Cerebellar nuclear complex (tissue), 1 donor: ENCODE measurements at places on chromosomes 1 and 21.

GRCh38 chr1:19087737-19088594, 122.1 kb downstream of the UBR4 start:
- no peak for DNase-seq

GRCh38 chr1:157112186-157112867, 12.7 kb upstream of the ETV3L start:
- no peak for DNase-seq

DNA sequence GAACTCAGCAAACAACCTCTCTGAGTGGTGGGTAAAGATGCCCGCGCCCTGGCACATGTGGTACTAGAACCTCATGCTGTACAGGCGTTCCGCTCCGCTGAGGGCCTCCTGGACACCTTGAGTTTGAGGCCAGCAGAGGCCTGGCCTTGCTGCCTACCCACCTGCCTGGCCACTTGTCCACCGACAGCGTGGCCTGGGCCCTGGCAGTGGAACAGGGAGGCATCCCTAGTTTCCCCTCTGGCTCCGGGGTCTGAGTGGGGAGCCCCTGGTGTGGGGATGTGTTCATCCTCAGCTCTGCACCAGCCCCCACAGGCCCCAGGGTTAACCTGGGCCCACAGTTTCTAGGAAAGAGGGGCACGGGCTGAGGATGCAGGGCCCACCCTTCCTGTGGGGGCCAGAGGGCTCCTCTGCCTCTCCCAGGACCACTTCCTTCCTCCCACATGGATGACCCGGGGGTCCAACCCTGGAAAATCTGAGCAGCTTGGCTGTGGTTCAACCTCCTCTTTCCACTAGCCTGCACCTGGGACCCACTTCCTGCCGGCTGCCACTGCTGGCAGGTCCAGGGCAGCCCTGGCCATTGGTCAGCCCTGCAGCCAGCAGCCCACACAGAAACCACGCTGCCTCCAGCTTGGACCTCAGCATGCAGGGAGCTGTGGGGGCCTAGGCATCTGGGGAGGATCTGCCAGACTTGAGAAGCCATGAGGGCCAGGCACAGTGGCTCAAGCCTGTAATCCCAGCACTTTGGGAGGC, 53.3 kb upstream of the COL18A1 start:
- DNase-seq: no peak

DNA sequence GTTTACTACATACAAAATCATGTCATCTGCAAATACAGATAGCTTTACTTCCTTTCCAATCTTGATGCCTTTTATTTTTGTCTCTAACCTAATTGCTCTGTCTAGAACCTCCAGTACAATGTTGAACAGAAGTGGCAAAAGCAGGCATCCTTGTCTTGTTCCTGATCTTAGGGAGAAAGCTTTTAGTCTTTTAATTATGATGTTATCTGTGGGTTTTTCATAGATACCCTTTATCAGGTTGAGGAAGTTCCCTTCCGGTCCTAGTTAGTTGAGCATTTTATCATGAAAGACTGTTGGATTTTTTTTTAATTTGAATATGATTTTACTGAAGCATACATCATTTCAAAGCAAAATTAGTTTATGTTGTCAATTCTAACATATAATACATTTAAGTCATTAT, 45.7 kb upstream of the DISC1 start:
- no peak for DNase-seq

DNA sequence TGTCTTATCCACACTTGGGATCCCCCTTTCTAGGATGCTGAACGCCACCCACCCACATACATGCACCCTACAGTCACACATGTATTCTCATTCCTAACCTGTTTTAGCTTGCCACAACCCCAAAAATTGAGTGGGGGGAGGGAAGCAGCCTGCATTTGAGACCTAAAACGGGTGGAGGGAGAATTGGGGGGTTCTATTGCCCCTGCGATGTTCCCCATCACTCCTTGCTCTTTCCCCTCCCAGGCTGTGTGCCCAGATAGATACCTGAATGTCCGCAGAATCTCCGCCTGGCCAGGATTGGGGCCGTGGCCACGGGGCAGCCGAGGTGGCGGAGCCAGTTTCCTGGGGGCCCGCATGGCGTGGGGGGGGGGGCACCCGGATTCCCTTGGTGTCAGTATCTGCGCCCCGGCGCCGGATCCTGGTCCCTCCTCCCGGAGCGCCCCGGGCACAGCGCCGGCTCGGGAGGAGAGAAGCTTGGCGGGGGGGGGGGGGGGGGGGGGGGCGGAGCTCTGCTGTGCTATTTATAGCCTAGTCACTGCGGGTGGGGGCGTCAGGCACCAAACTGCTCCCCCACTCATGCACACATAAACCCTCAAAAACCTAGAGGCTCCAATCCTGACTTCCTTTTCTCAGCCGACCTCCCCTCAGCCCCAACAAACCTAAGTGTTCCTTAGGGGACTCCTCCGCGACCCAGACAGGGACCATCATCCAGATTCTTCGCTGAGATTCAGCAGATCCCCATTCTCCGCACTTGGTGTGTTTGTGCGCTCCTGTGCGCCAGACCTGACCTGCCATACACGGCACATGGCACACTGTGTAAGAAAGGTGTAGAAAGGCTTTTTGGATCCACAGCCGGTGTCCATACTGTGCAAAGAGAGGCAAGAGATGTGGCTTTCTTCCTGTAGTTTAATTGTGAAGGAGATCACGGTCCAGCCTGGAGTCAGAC, 1.9 kb downstream of the ANKRD34A start:
- DNase-seq: peak; percentile 62

- DNase-seq: no peak
These were observed 8.6 kb downstream of the LAMC2 start for GRCh38 chr1:183194527-183195141.

GRCh38 chr1:205951746-205952145, 8.5 kb upstream of the SLC26A9 start:
- DNase-seq: no peak

DNA sequence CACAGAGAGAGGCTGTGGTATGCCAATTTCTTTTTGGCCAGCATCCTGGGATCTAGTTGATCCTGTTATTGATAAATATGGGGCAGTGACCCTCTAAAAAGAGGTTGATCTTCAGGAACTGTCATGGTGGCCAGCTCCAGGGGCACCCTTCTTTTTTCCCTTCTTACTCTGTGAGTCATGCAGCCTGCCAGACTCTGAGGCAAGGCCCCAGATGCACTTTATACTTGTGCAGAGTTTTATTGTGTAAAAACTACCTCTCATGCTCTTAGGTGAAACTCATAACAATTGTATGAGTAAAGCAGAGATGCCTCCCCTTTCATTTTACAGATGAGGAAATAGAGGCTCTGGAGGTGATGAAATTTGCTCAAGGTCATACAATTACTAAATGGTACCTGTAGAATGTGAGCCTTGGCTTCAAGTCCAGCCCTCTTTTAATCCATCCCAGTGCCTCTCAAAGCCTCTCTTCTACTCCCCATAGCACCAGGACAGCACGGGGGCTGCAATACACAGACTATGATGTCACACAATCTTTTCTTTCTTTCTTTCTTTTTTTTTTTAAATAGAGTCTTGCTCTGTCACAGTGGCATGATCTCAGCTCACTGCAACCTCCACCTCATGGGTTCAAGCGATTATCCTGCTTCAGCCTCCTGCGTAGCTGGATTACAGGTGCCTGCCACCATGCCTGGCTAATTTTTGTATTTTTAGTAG, 387.8 kb downstream of the KCNH1 start:
- no peak for DNase-seq

GRCh38 chr1:1181938-1182410, 8.3 kb downstream of the TTLL10 start:
- DNase-seq: no peak

DNA sequence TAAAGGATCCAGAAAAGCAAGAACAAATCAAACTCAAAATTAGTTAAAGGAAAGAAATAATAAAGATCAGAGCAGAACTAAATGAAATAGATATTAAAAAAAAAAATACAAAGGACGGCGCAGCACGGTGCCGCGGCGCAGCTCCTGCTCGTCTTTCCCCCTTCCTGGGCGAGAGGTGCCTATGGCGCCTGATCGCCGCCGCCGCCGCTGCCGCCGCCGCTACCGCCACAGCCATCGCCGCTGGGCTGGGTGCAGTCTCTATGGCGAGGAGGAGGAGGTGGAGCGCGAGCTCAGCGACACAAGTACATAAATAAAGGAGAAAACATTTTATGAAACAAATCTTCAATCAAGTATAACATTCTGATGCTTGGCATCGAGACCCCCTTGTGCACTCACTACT, 77.6 kb upstream of the VANGL1 start:
- no peak for DNase-seq

DNA sequence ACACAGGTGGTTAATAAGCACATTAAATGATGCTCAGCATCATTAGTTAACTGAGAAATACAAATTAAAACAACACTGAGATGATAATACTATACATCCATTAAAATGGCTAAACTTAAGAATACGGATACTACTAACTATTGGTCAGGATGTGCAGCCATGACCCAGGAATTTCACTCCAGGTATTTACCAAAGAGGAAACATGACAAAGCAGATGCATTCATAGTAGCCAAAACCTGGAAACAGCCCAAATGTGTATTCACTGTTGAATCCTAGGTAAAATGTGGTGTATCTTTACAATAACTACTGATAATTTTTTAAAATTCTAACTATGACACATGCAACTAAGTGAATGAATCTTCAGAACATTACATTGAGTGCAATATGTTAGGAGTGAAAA, 73.0 kb downstream of the PTPRC start:
- no peak for DNase-seq

GRCh38 chr1:89881415-89882058, 60.7 kb downstream of the LRRC8D start:
- no peak for DNase-seq

DNA sequence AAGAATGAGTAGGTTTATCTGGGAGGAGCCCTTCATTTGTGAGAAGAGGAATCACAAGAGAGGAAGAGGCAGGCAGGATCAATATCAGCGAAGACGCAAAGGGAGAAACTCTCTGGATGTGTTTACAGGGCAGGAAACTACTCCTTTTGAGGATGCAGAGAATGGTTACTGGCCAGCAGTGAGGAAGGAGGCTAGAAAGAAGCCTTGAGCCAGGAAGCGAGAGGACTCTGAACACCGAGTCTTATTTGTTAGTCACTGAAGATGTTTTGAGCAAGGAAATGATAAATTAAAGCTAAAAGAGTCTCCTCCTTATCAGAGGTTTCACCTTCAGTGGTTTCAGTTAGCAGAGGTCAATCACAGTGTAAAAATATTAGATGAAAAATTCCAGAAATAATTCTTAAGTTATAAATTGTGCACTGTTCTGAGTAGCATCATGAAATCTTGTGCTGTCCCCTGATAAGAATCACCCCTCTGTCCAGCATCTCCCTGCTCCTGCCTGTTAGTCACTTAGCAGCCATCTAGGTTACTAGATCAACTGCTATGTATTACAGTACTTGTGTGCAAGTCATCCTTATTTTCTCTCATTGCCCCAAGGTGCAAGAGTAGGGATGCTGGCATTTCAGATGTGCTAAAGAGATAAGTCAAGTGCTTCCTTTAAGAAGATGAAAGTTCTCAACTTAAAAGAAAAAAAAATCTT, 43.5 kb downstream of the WLS start:
- DNase-seq: no peak

DNA sequence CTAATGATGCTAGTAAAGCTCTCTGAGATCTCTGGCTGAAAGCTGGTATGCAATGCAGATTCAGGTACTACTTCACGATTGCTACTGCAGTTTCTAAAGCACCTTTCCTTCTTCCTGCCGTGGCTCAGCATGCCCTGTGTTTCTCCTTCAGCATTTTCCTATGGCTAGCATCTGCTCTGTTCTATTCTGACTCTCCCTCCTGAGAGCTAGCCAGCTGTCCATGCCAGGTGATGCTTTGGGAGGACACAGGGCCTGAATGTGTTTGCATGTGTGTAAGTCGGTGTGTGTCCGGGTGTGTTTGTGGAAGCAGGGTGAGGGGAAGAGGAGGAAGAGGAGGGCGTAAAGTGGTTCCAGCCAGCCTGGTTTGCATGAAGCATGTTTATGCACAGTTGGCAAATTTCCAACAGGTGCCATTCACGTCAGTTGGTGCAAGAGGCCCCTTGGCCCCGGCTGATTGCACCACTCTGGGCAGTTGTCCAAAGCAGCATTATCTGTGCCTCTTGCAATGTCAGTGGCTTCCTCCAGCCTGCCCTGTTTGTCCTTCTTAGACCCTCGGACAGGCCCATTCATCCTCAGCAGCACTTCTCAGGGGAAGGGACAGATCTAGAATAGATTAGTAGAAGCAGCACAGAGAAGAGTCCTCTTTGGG, 433.3 kb downstream of the DISC1 start:
- peak; percentile 82 for DNase-seq

GRCh38 chr1:167148421-167148820, 54.5 kb downstream of the STYXL2 start:
- DNase-seq: no peak

DNA sequence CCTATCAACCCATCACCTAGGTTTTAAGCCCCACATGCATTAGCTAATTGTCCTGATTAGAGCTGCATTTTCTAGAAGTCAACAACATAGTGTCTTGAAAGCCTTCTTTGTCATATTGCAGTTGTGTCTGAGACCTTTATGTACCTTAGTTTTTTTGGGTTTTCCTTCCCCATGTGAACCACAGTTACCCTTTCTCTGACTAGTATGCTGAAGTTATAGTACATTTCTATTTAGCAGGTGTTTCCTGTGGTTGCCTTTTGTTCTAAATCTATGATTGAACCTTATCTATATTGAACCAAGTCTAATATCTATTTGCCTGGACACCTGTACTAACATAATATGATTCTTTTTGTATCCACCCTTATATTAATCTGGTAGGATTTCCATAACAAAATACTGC, 135.6 kb downstream of the ST6GALNAC3 start:
- DNase-seq: no peak

- no peak for DNase-seq
These were observed 70.0 kb upstream of the TMEM51 start for GRCh38 chr1:15083578-15083977.

DNA sequence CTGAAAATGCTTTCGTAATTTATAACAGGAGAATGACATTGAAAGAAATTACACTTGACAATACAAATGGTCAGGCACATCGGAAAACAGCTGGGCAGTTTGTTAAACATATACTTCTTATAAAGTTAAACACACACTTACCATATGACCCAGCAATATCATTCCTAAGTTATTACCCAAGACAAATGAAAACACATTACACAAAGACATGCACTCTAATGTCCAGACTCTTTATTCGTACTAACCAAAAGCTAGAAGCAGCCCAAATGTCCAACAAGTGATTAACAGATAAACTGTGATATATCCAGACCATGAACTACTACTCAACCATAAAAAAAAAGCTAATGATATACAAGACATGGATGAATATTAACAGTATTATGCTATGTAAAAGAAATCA, 8.5 kb downstream of the AKT3 start:
- DNase-seq: no peak

GRCh38 chr1:98749152-98749756, 87.7 kb downstream of the SNX7 start:
- DNase-seq: no peak
